ENCODE measurements at places on chromosomes 3 and 15.

DNA sequence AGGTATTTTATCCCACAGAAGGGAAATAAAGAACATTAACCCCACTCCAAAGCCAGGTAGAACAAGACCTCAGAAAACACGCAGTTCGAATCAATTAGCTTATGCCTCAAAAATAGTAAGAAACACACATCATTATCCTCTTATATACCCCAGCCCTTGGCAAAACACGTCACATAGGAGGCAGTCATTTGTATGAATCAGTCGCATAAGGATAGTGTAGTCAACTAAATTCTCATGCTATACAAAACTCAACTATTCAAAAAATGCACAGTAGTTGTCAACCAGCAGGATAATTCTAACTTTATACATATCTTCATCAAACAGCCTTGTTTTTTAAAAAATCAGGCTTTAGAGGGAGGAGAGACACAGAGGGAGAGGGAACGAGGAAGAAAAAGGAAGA, 298.4 kb downstream of the FOXP1 start:
- DNase-seq = no peak

- DNase-seq = no peak
These were observed 367.9 kb upstream of the PROK2 start for GRCh38 chr3:72152551-72153476.

- DNase-seq = no peak
These were observed 43.1 kb downstream of the XXYLT1 start for GRCh38 chr3:195227871-195228270.

DNA sequence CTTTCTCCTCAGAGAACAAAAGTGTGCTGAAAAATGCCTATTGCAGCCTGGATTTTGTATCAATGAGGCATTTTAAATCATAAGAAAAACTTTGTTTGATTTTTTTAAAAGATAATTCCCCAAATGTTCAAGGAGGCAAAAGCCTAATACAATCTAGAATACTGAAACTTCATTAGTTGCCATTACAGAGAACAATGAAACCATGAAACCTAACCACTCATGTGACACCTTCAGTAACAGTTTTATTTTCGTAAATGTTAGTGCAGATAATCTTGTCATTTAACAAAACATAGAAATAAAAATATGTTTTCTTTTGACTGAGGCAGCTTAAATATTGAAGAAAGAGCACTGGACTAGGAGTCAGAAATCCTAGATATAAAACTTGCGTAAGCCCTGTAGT, 655.9 kb downstream of the RBMS3 start:
- no peak for DNase-seq

DNA sequence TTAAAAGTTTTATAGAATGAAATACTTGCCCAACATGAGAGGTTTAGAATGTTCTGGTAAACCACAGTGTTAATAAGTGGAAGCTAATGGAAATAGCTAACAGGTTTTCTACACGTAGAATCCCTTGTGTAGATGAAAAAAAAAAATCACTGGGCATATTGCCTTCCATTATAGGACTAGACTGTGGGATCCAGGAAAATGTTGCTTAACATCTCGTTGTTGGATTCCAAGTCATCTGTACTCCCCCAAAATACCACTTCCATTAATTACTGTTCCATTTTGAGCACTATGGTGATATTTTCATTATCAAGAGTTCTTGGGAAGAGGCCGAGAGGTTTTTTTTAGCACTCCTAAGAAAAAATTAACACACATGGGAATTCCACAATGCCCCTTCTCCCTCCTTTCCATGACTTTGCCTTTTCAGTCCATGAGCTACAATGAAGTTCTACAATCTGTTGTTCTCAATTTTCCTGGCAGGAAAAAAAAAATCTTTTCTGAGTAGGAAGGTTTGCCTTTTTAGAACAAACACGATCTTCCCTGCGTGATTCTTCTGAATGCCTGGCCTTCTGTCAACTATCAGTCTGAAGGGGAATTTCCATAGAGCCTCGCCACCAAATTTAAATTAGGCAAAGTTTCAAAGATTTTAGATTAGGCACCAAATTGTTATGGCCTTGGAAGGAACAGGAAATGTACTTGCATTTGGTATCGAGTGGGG, 74.4 kb upstream of the CTDSPL start:
- DNase-seq = no peak

DNA sequence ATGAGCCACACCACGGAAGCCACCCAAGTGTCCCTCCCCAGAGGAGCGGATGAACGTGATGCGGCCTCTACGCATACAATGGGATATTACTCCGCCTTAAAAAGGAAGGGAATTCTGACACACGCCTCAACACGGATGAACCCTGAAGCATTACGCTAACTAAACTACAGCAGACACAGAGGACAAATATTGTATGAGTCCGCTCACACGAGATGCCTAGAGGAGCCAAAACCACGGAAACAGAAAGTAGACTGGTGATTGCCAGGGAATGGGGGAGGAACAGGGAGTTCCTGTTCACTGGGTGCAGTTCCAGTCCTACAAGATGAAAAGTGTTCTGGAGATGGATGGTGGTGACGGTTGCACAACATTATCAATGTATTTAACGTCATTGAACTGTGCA, 32.7 kb downstream of the SRGAP3 start:
- no peak for DNase-seq

GRCh38 chr15:33636958-33637357, 326.2 kb downstream of the RYR3 start:
- DNase-seq = no peak

DNA sequence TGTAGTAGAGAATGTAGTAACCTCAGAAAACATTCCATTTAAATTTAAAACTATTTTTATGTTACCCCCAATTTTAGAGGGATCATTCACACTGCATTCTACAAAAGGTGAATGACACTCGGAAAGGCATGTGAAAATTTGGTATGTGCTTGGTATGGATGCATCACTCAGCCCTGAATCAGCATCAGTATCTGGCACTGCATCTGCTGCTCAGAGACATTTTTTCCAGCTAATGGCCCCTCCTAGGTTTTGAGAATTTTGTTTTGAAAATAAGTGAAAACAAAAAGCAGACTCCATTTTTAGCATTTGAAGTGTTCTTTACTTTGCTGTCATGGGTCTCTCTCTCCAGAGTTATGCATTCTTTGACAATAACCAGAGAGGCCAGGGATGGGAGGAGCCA, 15.6 kb upstream of the WWTR1 start:
- DNase-seq = no peak

DNA sequence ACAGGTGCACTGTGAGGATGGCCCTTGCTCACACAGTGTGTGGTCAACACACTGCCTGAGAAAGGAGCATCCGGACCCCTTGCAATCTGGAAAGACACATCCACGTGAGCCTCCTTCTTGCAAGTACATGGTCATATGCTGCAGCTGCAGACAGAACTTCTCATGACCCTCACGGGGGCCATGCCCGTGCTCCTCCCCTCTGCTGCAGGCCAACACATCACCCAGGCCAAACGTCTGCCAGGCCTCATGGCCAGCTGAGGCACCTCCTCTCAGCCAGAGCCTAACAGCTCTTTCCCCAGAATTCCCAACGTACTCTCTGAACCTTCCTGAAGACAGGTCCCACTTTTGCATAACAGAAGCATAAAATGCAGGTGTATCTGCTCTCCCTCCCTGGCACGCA, 25.3 kb downstream of the SLC41A3 start:
- no peak for DNase-seq

DNA sequence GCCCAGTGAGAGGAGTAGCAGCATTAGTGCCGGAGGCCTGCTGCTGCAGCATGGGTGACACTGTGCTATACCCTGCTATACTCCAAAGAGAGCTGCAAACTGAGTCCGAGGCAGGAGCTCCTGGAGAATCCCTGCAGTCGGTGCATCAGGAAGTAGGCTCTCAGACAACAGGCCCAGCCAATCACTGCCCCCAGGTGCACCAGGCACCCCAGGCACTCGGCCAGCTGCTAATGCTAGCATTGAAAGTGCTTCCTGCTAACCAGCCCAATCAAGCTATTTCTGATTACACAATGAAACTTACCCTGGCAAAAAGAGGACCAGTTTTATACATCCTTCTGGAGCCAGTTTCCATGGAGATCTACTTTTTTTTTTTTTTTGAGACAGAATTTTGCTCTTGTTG, 45.6 kb upstream of the IREB2 start:
- no peak for DNase-seq

- DNase-seq = no peak
These were observed 110.6 kb downstream of the DTWD1 start for GRCh38 chr15:49731187-49732099.

GRCh38 chr3:33202711-33203457, 15.7 kb downstream of the SUSD5 start:
- no peak for DNase-seq

GRCh38 chr3:120820748-120821147, 78.2 kb downstream of the GTF2E1 start:
- no peak for DNase-seq

Measured in HS-27A (cell line).